Colonic mucosa (tissue), 4 donors: ENCODE measurements at places on chromosomes 4 and X. TPM values are rescaled to one million over a fixed set of nuclear protein-coding genes. Genes with fewer than 3 reads are reported as not detected.

Gene SLC9A7
- 1.4 TPM for total RNA-seq

Gene GPR173
- 1.2 TPM for total RNA-seq

Gene VSIG1
- total RNA-seq, result 0.62 TPM

- no peak for DNase-seq
These were observed 83.3 kb upstream of the HTR2C start for GRCh38 chrX:114500622-114501021.

- DNase-seq, result no peak
These were observed 24.9 kb downstream of the AR start for GRCh38 chrX:67568769-67569168.

DNA sequence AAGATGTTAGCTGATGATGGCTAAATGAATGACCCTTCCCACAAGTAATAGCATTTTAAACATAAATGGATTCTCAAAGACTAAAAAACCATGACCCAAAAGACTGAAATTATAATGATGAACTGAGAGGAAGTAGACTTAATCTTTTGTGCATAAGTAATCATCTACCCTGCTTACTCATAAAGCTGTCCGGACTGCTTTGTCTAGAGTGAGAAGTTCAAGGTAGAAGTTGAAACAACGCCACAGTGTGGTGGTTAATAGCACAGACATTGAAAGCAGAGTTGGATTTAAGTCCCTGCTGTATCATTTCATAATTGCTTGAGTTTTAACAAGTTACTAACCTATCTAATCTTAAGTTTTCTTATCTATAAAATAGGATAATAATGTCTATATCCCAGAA is 346.6 kb downstream of the CENPC start:
- DNase-seq, result no peak

DNA sequence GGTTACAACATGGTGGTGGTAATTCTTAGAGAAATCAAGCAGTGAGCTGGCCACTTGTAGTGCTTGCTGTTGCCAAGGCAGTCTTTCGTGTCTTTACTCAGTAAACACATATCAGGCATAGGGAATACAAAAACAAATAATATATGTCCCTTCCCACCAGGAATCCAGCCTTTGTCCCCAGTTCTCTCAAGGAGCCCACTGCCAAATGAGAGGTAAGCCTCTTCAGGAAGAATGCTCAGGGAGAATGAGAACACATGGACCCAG is 421 bp upstream of the PLAC1 start:
- no peak for DNase-seq

DNA sequence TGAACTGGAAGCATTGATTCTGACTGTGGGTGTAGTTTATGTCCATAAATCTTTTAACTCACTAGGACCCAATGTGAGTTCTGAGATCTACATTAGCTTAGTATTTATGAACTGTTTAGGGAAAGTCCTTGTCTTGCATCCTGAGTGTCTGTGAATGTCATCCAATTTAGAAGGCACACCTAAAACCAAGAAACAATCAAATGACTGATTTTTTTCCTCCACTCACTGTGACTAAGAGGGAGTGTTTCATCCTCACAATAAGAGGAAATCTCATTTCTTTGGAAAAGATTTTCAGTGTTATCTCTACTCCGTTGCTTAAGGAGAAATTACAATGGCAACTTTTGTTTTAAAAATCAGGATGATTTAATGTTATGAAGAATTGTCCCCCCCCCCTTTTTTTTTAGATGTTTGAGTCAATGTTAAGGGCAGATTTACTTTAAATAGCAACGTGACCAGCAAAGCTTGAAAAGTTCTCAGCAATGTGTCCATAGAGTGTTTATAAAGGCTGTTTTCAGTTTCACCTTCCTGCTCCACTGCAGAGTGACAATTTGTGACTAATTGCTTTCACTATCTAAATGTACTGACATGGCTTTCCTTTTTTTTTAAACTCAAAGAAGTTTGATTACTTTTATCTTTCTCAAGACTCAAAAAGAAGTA is 173.0 kb downstream of the SPCS3 start:
- DNase-seq, result no peak

GRCh38 chrX:118510111-118510510 is 14.5 kb downstream of the DOCK11 start:
- DNase-seq, result no peak

GRCh38 chr4:76155979-76156378 is 7.8 kb upstream of the NUP54 start:
- DNase-seq, result no peak

DNA sequence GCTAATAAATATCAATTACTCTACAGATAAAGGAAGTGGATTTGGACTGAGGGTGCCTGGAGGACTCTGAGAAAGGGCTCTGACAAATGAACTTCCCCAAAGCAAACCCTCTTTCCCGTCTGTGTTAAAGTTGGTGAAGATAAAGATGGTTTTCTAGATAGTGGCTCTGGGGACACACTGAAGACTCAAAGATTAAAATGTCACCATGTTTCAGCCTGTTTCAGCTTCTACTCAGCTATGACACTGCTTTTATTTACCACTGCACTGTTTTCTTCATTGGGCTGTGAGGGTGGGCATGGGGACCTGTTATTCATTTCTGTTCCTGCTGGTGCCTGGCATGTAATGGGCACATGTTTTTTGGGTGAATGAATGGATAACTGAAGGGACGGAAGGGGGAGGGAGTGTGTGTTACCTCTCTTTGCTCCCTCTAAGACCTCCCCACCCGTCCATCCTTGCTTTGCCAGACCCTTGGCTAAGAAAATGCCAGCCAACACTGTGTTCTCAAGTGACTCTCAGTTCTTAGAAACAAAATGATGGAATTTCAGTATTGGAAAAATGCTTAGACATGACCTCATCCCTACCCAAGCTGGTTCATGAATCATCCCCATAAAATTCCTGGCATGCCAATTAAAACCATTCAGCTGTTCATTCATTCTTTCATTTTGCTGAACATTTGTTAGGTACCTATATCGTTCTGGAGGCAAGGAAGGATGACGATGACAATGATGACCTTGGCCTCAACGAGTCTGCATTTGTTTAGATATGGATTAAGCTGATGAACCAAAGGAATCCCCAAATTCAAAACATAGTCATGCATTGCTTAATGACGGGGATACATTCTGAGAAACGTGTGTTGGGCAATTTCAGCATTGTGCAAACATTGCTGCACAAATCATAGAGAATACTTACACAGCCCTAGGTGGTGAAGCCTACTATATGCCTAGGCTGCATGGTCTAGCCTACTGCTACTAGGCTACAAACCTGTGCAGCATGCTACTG is 13.4 kb upstream of the STK32B start:
- DNase-seq, result no peak

DNA sequence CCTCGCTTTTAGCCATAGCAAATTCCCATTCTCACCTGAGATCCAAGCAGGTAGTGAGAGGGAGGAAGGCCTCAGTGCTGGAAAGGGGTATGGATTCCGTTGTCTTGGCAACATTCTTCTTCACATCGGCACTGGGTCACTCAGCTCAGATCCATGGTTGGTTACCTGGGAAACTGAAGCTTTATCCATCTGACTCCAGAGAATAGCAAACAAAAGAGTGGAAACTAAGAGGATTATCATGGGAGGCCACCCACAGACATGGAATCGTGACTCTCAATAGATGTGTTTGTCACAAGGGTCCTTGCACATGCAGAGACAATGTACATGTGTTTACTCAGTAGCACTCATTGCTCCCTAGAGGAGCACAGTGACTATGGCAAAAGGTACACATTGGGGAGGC is 81.0 kb downstream of the MAGED4 start:
- DNase-seq, result no peak

DNA sequence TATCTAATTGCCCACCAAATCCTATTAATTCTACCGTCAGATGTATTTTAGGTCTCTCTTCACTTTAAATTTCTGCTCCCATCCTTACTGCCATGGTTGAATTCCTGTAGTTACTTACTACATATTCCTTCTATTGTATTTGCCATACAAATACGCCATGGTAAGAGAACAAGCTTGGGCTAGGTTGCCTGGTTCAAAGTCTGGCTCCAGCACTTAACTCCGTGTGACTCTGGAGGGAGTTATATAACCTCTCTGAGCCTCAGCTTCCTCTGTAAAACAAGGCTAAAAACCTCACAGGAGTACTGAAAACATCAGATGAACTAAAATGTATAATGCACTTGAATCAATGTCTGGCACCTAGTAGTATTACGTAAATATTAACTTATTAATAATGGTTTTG is 260.3 kb upstream of the RPS6KA3 start:
- DNase-seq, result no peak

DNA sequence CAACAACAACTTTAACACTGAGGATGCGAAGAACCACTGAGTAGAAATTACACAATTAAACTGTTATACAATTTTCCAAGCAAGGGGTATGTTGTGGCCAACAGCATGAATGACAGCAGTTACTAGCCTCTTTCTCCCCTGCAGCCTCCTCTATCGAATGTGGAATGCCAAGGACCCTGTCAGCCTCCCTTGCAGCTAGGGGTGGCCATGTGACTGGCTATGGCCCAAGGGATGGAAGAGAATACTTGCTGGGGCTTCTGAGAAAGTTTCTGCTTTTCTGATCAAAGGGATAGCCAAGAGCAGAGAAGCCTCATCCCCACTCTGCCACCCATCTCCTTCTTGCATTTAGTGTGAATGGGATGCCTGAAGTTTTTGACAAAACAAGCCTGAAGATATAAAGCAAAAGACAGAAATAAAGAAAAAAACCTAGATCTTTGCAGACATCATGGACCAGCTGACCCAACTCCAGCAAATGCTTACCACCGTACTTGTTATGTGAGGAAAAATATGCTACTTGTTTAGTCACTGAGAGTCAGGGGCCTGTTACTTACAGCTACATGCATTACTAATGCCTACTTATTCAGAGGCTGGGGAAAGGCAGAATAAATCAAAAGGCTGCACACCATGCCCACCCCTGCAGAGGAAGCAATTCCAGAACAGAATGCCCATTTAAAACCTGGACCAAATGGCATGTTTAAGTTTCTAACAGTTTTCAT is 32.0 kb downstream of the DCTD start:
- DNase-seq, result no peak
